Globus pallidus (tissue), 1 donor: ENCODE measurements at places on chromosomes 13 and 19.

GRCh38 chr13:52797176-52797575 lies 51.3 kb downstream of the PCDH8 start:
- DNase-seq: no peak

DNA sequence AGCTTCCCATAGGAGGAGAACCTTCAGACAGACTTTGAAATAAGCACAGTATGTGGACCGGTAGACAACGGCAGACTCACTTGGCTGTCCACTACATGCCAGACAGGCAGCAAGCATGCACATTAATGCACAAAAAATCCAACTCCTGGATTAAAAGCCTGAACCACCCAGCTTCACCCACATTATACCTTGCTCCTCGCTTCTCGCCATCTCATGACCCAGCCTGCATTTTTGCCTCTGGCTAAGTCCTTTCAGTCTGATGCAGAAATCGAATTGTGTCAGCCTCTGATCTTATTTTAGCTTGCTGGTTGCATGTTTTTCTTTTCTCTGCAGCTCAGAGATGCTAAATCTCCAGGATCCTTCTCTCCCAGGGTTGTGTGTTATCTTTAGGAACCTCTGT lies 358.7 kb downstream of the RFC3 start:
- DNase-seq: no peak

GRCh38 chr19:10861103-10861651 lies 10.2 kb upstream of the CARM1 start:
- no peak for DNase-seq

- DNase-seq: no peak
Observed at GRCh38 chr19:39379865-39380396, 11.0 kb downstream of the PAF1 start.

GRCh38 chr13:94673851-94674250 lies 38.5 kb downstream of the SOX21 start:
- no peak for DNase-seq

DNA sequence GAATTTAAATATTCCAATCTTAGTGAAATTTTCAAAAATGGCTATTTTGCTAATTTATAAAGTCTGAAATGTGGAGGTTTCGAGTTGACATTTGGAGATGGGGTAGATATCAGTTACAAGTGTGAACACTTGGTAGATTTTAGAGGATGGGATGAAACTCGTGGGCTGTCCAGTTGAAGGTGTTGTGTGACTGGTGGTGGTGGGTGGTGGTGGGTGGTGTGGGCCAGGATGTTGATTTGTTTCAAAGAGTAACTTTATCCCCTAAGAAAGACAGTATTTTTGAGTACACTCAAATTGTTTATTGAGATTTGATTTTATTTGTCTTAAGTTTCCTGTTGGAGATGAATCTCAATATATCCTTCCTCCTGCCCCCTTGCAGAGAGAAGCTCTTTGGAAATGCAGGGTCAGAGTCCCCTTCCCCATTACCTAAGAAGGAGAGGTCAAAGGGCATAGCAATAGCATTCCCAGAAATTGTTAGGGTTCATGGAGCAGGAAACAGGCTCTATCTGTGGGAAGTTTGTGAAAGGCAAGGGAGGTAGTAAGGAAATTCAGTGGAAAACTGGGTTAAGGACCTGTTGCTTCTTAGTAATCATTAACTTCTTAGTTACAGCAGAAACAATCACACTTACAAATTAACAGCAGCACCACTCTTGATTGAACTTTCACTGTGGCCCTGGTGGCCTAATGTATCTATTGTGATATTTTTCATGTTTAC lies 133.6 kb upstream of the RNF113B start:
- no peak for DNase-seq

GRCh38 chr19:52270266-52270885 lies 989 bp downstream of the ZNF766 start:
- no peak for DNase-seq
